CD14-positive monocyte (primary cell): ENCODE measurements at places on chromosomes 2 and 18.

DNA sequence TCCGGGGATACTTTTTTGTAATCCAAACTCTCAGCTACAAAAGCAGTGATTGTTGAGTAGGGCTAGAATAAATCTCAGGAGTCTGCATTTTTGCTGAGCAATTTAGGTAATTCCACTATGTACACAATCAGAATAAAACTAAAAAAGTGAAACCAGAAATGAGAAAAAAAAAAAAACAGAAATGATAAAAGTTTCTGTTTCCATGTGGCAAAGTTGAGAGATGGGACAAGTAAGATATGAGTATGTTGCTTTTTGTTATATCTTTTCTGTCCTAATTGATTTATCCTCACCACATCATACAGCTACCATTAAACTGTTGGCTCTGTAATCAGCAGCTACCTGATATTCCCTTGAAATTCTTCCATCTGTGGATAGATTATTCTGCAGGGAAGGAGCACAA lies 92.7 kb downstream of the VWC2L start:
- H3K27ac ChIP-seq: no peak overlapping the region
- H3K4me3 ChIP-seq: no peak overlapping the region
- no peaks in the 10 kb centered on the region for H3K4me1 ChIP-seq
- DNase-seq: no peak
- no peaks in the 10 kb centered on the region for H3K36me3 ChIP-seq
- H3K27me3 ChIP-seq: no peaks in the 10 kb centered on the region

DNA sequence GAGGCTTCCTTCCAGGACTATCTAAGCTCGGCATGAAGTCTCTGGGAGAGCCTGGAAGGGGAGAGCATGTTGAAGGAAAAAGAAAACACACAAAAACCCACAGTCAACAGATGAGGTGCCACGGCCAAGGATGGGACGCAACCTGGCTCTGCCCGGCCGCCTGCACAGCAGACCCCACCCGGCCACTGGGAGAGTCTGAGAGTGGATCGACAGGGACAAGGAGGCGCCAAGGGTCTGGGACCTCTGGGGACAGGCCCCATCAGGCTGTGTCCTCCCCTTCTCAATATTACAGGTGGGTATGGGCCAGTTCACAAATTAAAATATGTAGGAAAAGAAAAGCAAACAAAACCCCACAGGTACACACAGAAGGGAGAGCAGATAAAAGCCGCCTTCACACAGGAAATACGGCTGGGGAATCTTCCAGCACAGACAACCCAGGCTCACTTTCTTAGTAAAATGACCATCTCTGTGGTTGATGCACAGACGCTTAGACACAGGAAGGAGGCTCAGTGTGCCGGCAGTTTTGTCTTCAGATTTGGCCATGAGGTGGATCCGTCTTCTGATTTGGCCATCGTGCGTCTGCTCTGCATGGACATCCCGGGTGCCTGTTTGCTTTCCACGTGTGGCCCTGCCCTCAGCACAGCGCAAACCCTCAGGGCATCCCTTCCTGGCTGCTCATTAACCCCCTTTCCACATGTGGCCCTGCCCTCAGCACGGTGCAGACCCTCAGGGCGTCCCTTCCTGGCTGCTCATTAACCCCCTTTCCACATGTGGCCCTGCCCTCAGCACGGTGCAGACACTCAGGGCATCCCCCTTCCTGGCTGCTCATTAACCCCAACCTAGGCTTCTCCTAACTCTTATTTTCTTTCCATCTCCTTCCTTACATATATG lies 138.4 kb downstream of the EIPR1 start:
- H3K27ac ChIP-seq: no peak overlapping the region
- H3K27me3 ChIP-seq: peaks cover 11% of the 10 kb centered on the region
- no peak for DNase-seq
- no peaks in the 10 kb centered on the region for H3K36me3 ChIP-seq
- peaks cover 18% of the 10 kb centered on the region for H3K4me1 ChIP-seq

GRCh38 chr18:22257022-22257543 lies 87.7 kb downstream of the GATA6 start:
- H3K4me1 ChIP-seq: no peaks in the 10 kb centered on the region
- DNase-seq: no peak
- no peak overlapping the region for H3K4me3 ChIP-seq
- no peaks in the 10 kb centered on the region for H3K36me3 ChIP-seq
- peaks cover 2% of the 10 kb centered on the region for H3K27me3 ChIP-seq

GRCh38 chr2:20410556-20411277 lies 36.2 kb upstream of the RHOB start:
- no peak for DNase-seq
- no peak overlapping the region for H3K27ac ChIP-seq
- H3K36me3 ChIP-seq: no peaks in the 10 kb centered on the region
- H3K27me3 ChIP-seq: no peaks in the 10 kb centered on the region
- H3K4me3 ChIP-seq: no peak overlapping the region
- H3K4me1 ChIP-seq: peaks cover 8% of the 10 kb centered on the region

GRCh38 chr2:207239754-207240494 lies 74.2 kb upstream of the KLF7 start:
- H3K27ac ChIP-seq: peak overlapping the region; percentile 65

GRCh38 chr2:152762202-152762601 lies 43.8 kb downstream of the ARL6IP6 start:
- no peak for DNase-seq
- H3K27ac ChIP-seq: no peak overlapping the region
- H3K27me3 ChIP-seq: no peaks in the 10 kb centered on the region
- no peak overlapping the region for H3K4me3 ChIP-seq
- no peaks in the 10 kb centered on the region for H3K4me1 ChIP-seq

- peak; percentile 88 for DNase-seq
- H3K27me3 ChIP-seq: no peaks in the 10 kb centered on the region
- H3K4me3 ChIP-seq: peak overlapping the region; percentile 67
- H3K27ac ChIP-seq: peak overlapping the region; percentile 97
- H3K4me1 ChIP-seq: peaks cover 74% of the 10 kb centered on the region
Observed at GRCh38 chr18:2970772-2971659, 41.9 kb downstream of the LPIN2 start.

GRCh38 chr2:118032169-118033013 lies 18.5 kb upstream of the CCDC93 start:
- H3K4me1 ChIP-seq: no peaks in the 10 kb centered on the region
- DNase-seq: peak; percentile 46
- H3K4me3 ChIP-seq: no peak overlapping the region
- peaks cover 4% of the 10 kb centered on the region for H3K27me3 ChIP-seq

- no peaks in the 10 kb centered on the region for H3K27me3 ChIP-seq
- no peaks in the 10 kb centered on the region for H3K36me3 ChIP-seq
- DNase-seq: no peak
Observed at GRCh38 chr18:75045272-75045671, 163.7 kb downstream of the PTGR3 start.

DNA sequence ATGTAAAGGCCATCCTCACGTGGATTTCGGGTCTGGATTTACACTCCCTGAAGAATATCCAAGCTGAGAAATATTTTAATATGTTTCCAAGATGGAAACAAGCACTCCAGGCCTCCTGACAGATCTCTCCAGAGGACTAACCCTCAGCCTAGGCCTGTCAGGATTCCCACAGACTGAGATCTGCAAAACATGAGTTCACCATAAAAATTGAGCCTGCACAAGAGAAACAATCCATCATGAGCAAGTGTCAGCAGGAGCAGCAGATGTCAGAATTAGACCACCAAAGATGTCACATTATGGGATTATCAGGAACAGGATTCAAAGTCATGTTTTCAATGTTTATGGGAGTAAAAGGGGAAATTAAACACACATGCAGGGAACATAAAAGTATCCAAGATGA lies 191.3 kb downstream of the TFCP2L1 start:
- H3K27ac ChIP-seq: no peak overlapping the region
- H3K36me3 ChIP-seq: no peaks in the 10 kb centered on the region
- no peaks in the 10 kb centered on the region for H3K27me3 ChIP-seq
- DNase-seq: no peak
- H3K4me1 ChIP-seq: no peaks in the 10 kb centered on the region
- H3K4me3 ChIP-seq: no peak overlapping the region

DNA sequence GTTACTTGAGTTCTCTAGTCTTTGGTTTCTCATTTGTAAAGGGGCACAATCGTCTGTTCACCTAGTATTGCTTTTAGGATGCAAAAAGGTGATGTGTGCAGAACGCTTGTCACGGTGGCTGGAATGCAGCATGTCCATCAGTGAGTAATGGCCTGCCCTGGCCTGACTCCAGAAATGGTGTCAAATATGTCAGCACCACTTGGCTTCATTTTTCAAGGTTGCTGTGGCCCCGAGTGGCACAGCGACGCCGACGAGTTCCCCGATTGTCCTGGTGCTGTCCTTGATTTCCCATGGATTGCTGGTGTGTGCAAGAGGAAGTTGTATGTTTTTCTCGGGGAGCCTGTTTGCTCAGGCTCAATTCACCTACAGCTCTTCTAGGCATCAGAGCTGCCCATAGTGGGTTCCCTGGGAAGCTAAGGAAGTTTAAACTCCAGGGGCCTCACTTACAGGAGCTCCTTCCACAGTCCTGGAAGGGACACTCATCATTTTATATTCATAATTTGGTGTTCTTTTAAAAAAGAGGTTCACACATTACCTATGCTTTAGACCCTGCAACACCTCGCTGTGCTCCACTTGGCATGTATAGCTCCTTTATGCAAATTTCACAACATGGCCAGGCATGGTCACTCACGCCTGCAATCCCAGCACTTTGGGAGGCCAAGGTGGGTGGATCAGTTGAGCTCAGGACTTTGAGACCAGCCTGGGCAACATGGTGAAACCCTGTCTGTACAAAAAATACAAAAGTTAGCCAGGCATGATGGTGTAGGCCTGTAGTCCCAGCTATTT lies 25.6 kb upstream of the ZNF407 start:
- H3K27me3 ChIP-seq: peaks cover 5% of the 10 kb centered on the region
- H3K36me3 ChIP-seq: no peaks in the 10 kb centered on the region
- DNase-seq: no peak
- peaks cover 12% of the 10 kb centered on the region for H3K4me1 ChIP-seq
- H3K27ac ChIP-seq: no peak overlapping the region

GRCh38 chr18:26017929-26018328 lies 72.5 kb downstream of the SS18 start:
- no peak for DNase-seq
- H3K4me1 ChIP-seq: no peaks in the 10 kb centered on the region
- no peak overlapping the region for H3K4me3 ChIP-seq
- no peaks in the 10 kb centered on the region for H3K27me3 ChIP-seq

GRCh38 chr2:189685540-189686229 lies 11.2 kb downstream of the ANKAR start:
- no peak for DNase-seq
- H3K27me3 ChIP-seq: no peaks in the 10 kb centered on the region
- H3K36me3 ChIP-seq: no peaks in the 10 kb centered on the region
- H3K4me1 ChIP-seq: no peaks in the 10 kb centered on the region
